Activated CD4-positive, alpha-beta T cell treated with anti-CD3 and anti-CD28 coated beads, Interleukin-2, amount 10 ng/mL, durations not matched to agents 7 days and 5 days (primary cell): ENCODE measurements at places on chromosomes 6 and 20. TPM values are rescaled to one million over a fixed set of nuclear protein-coding genes. Genes with fewer than 3 reads are reported as not detected.

The DEFB127 gene
- not detected for total RNA-seq

- H3K4me1 ChIP-seq = no peaks in the 10 kb centered on the region
- no peak overlapping the region for H3K4me3 ChIP-seq
- H3K27ac ChIP-seq = no peak overlapping the region
- DNase-seq = no peak
- H3K27me3 ChIP-seq = peaks cover 5% of the 10 kb centered on the region
Observed at GRCh38 chr20:17403461-17403860, 127.7 kb downstream of the BFSP1 start.

The DEFB124 gene
- total RNA-seq = not detected

GRCh38 chr20:10540636-10541493 is 105.8 kb downstream of the SLX4IP start:
- H3K4me1 ChIP-seq = peaks cover 19% of the 10 kb centered on the region
- DNase-seq = no peak
- H3K27me3 ChIP-seq = no peaks in the 10 kb centered on the region

The BEND3 gene
- total RNA-seq = 2.7 TPM

DNA sequence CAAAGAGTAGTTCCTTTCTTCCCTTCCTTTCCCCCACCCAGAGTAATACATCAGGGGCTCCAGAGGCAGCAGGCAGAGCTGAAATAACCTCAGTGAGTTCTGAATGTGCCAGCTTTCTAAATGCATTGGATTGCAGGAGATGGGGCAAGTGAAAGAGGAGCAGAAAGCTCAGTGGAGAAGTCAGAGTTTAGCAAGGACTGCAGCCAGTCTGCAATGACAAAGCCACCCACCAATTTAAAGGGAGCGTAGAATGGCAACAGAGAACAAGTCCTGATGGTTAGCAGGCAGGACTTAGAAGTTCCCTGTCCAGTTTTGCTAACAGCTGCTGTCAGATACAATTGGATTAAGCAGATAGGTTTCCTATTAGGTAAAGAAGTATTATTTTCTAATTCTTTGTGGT is 203.4 kb upstream of the RIN2 start:
- H3K27me3 ChIP-seq = no peaks in the 10 kb centered on the region
- H3K4me1 ChIP-seq = no peaks in the 10 kb centered on the region
- no peak for DNase-seq
- H3K4me3 ChIP-seq = no peak overlapping the region
- no peak overlapping the region for H3K27ac ChIP-seq

DNA sequence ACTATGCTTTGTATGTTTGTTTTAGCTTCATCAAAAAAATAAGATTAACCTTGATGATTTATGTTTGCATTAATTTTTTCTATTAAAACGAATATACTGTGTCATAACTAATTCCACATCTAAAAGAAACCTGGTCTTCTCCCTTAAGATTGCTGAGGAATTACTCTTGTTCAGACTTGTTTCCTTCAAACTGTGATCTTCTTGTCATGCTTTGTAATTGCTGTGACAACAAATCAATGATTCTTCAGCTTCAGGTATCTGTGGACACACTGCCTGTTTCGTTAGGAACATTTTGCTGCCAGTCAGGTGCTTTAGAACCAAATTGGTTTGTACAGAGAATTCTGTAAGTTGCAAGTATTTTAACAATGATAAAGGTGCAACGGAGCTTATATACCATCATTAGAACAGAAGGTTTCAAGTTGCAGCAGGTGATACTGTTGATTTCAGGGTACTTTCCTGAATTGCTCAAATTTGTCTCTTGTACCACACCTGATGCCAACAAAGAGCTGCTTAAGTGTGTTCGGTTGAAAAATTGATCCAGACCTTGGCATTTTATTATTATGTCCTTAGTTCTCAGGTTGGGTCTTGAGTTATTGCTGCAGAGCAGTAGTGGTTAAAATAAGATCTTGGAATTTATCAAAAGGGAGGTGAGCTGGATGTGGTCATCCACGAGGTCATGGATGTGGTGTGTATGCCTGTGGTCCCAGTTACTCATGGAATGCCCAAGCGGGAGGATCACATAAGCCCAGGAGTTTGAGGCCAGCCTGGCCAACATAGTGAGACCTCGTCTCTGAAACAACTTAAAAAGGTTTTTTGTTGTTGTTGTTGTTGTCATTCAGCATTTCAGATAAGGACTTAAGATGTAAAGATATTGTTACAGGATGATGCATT is 19.5 kb downstream of the SYTL3 start:
- no peak overlapping the region for H3K27ac ChIP-seq
- no peaks in the 10 kb centered on the region for H3K27me3 ChIP-seq
- no peak for DNase-seq
- H3K4me1 ChIP-seq = peaks cover 3% of the 10 kb centered on the region

The RAB5IF gene
- total RNA-seq = 87.9 TPM

DNA sequence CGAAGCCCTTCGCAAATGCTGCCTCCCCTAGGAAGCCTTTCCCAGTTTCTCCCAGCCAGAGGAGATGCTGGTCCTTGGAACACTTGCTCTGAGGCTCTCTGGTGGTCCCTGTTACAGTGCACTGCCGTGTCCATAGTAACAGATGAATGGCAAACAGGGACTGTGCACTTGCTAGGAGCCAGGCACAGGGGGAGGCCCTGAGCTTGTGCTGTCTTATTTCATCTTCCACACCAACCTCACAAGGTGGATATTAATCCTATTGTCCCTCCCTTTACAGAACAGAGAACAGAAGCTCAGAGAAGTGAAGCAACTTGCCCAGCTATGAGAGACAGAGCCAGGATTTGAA is 19.0 kb downstream of the SRC start:
- H3K4me3 ChIP-seq = no peak overlapping the region
- H3K27me3 ChIP-seq = no peaks in the 10 kb centered on the region
- no peaks in the 10 kb centered on the region for H3K36me3 ChIP-seq
- no peaks in the 10 kb centered on the region for H3K4me1 ChIP-seq

- no peak for DNase-seq
- H3K27me3 ChIP-seq = no peaks in the 10 kb centered on the region
- no peak overlapping the region for H3K27ac ChIP-seq
- H3K36me3 ChIP-seq = no peaks in the 10 kb centered on the region
- H3K4me3 ChIP-seq = no peak overlapping the region
- no peaks in the 10 kb centered on the region for H3K4me1 ChIP-seq
Observed at GRCh38 chr6:147924598-147924997, 416.1 kb downstream of the SAMD5 start.

- H3K27me3 ChIP-seq = peaks cover 3% of the 10 kb centered on the region
- no peak overlapping the region for H3K27ac ChIP-seq
- peaks cover 3% of the 10 kb centered on the region for H3K4me1 ChIP-seq
- DNase-seq = no peak
- H3K4me3 ChIP-seq = no peak overlapping the region
Observed at GRCh38 chr6:139472351-139473015, 98.0 kb upstream of the CITED2 start.

- DNase-seq = no peak
- no peaks in the 10 kb centered on the region for H3K36me3 ChIP-seq
- no peak overlapping the region for H3K27ac ChIP-seq
- H3K4me1 ChIP-seq = no peaks in the 10 kb centered on the region
- H3K27me3 ChIP-seq = no peaks in the 10 kb centered on the region
- H3K4me3 ChIP-seq = no peak overlapping the region
Observed at GRCh38 chr6:116858060-116858459, 19.0 kb upstream of the RFX6 start.

DNA sequence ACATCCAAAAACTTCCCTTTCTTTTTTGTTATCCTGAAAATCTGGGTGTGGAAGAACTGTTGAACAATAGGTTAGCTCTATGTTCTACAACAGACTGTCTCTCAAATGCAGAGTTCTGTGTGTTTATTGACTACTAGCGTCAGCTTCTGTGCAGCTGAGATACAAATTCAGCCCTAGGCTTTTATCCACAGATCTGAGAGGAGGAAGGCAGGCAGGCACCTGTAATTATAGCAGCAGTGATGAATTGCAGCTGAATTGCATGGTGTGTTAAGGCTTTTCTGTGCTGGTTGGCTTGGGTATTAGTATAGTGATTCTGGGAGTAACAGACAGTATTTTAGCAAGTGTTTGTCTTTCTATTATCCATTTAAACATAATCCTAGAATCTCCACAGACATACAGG is 24.4 kb downstream of the GRIK2 start:
- no peaks in the 10 kb centered on the region for H3K27me3 ChIP-seq
- H3K27ac ChIP-seq = no peak overlapping the region

GRCh38 chr6:130632897-130633296 is 194.3 kb upstream of the SMLR1 start:
- H3K4me1 ChIP-seq = peaks cover 5% of the 10 kb centered on the region
- DNase-seq = no peak
- no peak overlapping the region for H3K4me3 ChIP-seq
- H3K36me3 ChIP-seq = peaks cover 12% of the 10 kb centered on the region
- peaks cover 2% of the 10 kb centered on the region for H3K27me3 ChIP-seq
